Right cardiac atrium (tissue), 5 donors: ENCODE measurements at places on chromosomes 6 and 20. TPM values are rescaled to one million over a fixed set of nuclear protein-coding genes. Genes with fewer than 3 reads are reported as not detected.
A peak's percentile ranks its signal among the peaks of the same experiment; 100 is the strongest.

GRCh38 chr6:26109772-26110171 is 22.5 kb downstream of the HFE start:
- DNase-seq = no peak

DNA sequence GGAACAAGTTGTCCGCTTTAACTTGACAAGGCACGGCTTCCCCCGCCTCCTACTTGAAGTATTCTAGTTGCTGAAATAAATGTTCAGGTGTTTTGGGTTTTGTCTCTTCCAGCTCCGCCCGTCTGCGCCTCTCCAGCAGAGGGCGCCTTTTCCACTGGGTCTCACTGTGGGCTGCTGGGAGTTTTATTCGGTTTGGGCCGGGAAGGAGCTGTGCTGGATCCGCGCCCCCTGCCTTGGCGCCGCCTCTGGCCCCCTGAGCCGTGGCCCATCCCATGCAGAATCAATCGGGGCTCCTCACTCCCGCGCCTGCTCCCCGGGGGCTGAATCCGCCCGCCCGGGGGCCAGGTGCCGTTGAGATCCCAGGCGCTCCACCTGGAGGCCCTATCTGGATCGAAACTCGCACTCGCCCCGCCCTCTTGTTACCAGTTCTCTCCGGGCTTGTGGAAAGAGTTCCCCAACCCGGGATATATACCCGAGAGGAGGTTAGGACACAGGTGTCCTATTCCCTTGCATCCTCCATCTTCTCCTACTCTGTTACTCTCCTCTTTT is 51.0 kb upstream of the TCF21 start:
- peak; percentile 65 for DNase-seq

DNA sequence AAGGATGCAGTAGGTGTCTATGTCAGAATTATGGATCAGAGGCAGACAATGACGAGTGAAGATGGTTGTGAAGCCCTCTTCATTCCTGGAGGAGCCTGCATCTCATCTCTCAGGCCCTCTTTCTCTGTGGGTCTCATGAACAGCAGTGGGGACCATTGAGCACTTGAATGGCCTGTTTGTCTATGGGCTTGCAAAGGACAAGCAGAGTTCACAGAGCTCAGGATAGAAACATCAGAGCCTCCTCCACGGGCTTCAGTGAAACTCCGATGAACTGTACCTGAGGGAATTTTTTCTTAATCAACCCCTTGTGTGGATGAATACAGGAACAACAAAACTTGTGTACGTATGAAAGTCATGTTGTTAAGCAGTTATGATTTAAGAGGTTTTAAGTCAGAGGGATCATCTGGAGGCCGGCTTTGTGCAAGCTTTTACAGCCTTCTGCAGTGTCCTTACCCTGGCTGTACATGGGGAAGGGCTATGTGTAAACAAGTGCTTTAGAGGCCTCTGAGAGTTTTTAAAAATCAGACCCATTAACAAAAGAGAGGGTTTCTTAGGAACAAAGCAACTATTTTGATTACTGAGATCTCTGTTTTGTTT is 29.7 kb upstream of the PI16 start:
- DNase-seq = no peak

DNA sequence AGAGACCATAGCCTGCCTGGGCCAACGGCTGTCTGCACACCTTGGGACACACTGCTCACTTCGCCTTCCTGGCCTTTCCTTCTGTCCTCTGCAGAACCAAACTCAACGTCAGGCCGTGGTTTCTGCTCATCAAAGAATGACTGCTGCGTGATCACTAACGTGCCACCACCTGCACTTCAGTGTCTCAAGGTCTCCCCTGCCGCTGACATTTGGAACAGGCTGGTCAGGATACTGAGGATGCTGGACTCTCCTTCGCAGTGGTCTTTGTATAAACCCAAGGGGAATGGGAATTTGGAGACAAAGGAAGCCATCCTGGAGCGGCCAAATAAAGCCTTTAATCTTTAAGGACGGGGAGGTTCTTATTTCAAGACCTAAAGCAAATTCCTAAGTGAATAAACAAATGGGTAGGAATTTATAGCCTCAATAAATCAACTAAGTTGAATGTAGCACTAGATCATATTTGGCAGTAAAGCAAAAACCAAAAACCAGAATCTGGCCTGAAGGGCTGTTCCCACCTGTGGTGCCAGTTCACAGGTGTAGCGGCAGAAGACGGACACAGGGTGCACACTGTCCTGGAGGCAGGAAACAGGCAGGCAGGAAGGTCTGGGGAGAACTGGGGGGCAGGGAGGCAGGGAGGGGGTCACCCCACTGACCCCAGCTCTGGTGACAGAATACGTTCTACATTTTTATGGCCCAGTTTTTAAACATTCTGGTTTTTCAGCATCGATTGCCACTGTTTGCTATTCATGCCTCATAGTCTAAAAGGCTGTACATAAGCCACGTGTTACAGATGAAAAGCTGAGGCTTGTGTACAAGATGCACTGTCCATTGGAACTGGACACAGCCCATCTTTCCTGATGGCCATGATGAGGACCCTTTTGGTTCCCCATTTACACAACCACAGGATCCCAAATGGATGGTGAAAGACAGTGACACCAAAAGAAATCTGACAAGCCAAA is 36.6 kb downstream of the ABHD12 start:
- DNase-seq = no peak

- no peak for DNase-seq
These were observed 62.4 kb upstream of the NELFCD start for GRCh38 chr20:58918621-58919020.

DNA sequence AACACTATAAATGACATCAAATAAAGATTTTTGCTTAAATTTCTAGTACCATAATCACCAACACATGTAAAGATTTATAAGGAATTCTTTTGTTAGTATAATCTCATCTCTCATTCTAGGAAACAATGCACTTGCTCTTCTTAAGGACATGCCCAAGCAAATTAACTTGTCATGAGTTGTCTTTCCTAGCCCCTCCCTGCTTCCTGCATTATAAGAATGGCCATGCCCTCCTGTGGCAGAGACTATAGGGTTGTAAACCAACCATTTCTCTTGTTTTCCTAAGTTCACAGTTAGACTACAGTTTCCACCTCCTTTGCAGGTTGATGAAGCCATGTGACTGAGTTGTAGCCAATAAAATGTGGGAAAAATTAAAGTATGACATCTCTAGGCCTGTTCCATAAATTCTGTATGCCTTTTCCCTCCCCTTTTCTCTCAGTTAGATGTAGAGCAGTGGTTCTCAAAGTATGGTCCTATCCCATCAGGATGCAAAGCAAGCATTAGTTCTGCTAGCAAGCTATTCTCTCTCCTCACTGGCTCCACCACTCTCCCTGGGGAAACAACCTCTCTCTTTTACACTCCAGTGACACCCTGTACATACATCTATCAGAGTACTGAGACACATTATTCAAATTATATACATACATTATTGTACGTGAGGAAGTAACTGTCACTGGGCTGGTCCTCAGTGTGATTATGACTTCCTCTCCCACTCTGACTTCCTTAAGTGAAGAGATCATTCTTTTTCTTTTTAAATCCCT is 295.0 kb downstream of the PKHD1 start:
- DNase-seq = no peak

DNA sequence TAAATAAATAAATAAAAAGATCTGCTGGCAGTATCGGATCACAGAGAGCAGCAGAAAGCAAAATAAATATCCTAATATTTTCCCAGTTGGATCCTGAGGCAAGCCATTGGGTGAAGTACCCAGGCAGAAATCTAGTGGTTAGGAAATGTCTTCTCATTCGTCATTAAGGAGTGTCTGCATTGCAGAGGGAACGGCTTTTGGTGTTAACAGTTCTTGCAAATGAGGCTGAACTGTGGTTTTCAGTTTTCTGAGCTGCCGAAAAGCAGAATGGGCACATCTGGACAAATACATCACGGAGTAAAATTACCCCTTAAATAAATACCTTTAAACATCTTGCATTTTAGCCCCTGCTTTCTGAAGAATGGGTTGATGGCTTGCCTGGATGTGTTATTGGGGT is 82.3 kb upstream of the MPC1 start:
- no peak for DNase-seq

GRCh38 chr6:157172231-157172701 is 151.1 kb downstream of the TMEM242 start:
- peak; percentile 20 for DNase-seq

Gene POLH
- 3.1 TPM for polyA plus RNA-seq
